GM10248 (cell line): ENCODE measurements at places on chromosomes 13 and 19.

GRCh38 chr19:5091018-5091683, 122.2 kb downstream of the KDM4B start:
- DNase-seq: no peak

- DNase-seq: no peak
These were observed 285.8 kb downstream of the MYO16 start for GRCh38 chr13:108915095-108915633.

DNA sequence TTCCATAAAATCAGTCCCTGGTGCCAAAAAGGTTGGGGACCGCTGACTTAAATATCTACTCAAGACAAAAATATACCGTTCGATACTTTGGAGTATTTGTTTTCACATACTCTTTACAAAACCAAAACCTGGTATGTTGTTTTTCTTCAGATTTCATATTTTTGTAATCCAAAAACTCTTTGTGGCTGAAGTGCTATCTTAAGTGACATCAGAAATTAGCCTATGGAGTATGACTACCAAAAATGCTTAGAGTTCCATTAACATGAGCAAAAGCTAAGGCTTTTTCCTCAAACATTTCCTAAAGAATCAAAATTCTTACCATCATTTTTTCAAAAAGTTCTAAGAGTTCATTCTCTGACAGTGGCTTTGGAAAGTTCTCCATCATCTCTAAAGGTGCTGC, 52.0 kb downstream of the DIAPH3 start:
- no peak for DNase-seq

DNA sequence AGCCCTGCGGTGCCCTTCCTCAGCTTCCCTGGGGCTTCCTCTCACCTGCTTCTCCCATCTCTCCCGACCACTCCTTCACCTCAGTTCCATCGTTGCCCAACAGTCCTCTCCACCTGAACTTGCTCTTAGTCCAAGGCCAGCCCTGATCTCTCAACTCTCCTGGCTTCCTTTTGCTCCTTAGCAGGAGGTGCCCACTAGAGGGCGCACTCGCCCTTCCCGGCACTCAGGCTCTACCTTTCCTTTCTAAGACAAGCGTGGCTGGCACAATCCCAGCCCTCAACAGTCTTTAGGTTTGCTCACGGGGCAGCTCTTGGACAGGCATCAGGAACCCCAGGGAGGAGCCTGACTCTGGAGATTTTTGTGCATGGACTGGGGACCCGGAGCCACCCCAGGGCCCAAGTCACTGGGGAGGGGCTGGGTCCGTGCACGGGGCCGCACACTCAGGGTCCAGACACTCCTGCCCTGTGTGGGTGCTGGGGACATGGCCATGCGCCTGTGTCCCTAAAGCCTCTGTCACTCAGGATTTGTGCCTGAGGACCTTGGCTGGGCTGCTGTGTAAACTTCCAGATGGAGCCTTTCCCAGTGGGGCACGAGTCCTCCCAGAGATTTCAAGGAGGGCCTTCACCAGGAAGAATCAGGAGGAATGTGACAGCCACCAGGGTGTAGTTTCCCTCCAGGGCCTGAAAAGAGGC, 12.1 kb upstream of the CEACAM8 start:
- DNase-seq: peak; percentile 77

GRCh38 chr19:17679526-17680229, 8.5 kb downstream of the UNC13A start:
- DNase-seq: no peak

DNA sequence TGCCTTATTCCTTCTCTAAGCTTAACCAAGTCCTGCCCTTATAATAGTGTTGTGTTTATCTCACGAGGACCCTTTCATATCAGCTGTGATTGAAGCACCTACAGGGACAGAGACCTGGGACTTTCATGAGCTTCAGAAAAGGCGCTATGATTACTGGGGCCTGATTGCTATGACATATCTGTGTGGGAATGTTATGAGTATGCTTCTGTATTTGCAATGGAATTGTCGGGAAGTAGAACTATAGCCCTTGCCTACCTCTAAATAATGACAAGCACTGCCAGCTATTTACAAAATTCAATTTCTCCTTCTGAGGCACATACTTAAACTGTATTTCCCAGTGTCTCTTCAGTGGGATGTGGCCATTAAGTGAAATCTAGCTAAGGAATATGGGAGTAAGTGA, 191.5 kb downstream of the LHFPL6 start:
- no peak for DNase-seq

DNA sequence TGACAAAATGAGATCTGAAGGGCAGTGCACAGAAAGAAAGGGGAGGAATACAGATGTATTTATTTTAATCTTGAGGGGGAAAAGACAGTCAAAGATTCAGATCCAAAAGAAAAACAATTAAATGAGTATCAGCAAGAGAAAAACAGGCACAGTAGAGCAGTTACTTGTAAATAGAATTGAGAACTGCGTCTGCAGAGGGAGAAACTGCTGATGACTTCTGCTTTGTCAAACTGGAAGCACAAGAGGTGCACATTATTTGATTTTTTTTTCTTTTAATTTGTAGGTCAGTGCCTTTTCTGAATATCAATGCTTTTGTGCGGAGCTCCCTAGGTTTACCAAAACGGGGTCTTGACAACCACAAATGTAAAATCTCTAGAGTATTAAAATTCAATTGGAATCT, 37.3 kb downstream of the EFNB2 start:
- no peak for DNase-seq

DNA sequence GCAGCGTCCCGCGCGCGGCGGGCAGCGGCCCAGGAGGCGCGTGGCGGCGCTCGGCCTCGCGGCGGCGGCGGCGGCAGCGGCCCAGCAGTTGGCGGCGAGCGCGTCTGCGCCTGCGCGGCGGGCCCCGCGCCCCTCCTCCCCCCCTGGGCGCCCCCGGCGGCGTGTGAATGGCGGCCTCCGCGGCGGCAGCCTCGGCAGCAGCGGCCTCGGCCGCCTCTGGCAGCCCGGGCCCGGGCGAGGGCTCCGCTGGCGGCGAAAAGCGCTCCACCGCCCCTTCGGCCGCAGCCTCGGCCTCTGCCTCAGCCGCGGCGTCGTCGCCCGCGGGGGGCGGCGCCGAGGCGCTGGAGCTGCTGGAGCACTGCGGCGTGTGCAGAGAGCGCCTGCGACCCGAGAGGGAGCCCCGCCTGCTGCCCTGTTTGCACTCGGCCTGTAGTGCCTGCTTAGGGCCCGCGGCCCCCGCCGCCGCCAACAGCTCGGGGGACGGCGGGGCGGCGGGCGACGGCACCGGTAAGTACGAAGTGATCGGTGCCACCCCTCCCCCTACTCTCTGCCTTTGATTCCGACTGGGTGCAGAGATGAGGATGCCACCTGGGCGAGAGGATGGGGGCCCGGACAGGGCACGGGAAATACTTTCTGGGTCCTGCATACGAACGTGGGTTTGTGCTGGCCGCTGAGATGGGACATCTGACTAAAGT, 874 bp downstream of the TRIM28 start:
- peak; percentile 90 for DNase-seq

GRCh38 chr19:4124638-4125037, 716 bp upstream of the MAP2K2 start:
- DNase-seq: no peak

GRCh38 chr13:112648101-112648500, 41.7 kb upstream of the ATP11A start:
- no peak for DNase-seq

DNA sequence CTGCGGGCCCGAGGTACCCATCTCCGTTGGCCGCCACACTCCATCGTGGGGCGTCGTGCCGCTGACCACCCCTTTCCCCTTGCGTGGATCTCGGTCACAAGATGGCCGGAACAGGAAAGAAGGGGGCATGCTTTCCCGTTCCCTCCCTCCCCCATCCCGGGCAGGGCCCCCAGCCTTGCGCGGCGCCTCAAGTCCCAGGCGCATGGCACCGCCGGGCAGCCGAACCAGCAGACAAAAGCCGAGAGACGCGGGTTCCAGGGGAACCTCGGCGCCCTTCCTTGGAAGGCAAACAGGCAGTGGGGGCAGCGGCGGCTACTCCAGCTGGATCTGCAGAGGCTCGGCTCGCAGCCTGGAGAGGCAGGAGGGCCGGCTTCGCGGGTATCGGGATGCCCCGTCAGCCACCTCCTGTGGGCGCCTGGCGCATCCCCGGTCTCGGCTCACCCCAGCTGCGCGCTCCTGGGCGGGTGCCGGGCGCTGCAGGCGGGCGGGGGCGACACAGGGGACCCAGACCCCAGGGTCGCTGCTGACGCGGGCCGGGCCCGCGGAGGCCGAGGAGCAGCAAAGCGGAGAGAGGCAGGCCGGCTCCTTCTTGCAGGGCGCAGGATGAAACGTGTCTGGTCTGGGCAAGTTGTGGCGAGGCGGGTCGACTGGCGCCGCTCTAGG, 439 bp downstream of the DZIP1 start:
- peak; percentile 23 for DNase-seq

DNA sequence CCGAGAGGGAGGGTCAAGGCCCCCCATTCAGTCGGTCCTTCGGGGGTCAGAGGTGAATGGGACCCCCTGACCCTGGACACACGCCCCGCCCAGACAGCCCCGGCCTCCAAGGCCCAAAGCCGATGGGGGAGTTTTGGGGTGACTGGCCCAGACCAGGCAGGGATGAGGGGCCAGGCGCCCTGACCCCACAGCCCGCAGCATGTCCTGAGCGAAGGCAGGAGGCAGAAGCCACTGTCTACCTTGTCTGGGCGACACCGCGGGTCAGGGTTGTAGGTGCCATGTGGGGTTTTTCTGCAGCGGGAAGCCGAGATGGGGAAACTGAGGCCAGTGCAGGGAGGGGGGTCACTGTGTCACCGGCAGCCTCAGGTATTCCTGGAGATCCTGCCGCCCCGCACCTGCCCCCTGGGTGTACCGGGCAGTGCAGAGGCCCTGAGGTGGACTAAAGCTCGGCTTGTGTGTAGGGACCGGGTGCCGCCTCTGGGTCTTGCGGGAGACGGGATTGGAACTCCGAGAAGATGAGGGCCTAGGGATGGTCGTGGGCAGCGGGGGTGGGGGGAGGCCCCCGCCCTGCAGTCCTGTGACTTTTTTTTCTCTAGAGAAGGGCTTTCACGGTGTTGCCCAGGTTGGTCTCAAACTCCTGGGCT, 8.5 kb downstream of the ARID3A start:
- DNase-seq: no peak

GRCh38 chr19:13056052-13056660, 46.5 kb downstream of the LYL1 start:
- DNase-seq: no peak

DNA sequence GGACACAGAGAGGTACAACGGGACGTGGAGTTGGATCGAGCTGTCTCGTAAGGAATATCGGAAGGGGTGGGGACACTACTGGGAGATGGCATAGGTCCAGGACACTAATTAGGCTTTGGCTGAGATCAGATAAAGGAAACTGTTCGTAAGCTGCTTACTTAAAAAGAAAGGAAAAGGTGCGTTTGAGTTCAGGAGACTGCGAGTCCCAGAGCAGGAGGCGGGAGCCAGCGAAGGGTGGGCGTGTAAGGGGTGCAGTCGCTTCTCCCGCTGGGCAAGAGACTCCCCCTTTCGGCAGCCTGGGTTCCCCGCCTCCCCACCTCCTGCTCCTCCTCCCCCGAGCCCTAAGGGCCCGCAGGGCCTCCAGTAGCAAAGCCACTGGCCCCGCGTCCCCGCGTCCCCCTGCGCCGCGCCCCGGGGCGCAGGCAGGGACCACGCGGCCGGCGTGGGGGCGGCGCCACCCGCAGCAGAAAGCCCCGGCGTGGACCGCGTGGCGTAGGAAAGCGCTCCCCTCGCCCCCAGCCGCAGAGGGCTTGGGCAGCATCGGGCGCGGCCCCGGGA, 547 bp downstream of the ABCC4 start:
- peak; percentile 79 for DNase-seq

DNA sequence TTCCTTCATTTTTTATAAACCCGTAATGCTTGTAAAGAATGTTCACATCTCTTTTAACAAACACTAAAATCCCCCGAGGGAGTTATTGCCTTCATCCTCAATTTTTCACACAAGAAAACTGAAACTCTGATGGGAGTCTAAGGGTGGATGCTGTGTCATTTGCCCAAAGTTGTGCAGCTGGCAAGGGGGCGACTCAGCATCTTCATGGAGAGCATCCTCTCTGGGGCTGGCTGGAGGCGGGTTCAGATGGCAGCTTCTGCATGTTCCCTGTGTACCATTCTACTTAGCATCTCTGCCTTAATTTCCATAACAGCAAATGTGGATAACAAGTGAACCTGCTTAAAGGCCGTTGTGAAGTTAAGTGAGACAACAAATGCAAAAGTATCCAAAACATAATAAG, 256.4 kb downstream of the IRS2 start:
- DNase-seq: no peak

DNA sequence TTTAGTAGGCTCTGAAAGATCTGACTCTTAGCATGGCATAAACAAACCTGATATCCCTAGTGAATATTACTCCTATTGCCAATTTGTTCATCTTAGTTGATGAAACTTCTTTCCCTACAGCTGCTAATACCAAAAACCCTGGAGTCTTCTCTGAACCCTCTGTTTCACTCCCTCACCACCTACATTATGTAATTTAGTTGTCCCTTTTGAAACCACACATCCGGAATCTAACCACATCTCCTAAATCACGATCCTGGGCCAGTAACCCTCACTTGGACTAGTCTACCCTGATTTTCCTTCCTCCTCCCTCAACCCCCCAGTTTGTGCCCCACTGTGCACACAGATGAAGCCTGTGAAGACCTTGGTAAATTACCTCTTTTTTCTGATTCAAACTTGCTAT, 1.2 kb downstream of the ZNF256 start:
- DNase-seq: no peak

DNA sequence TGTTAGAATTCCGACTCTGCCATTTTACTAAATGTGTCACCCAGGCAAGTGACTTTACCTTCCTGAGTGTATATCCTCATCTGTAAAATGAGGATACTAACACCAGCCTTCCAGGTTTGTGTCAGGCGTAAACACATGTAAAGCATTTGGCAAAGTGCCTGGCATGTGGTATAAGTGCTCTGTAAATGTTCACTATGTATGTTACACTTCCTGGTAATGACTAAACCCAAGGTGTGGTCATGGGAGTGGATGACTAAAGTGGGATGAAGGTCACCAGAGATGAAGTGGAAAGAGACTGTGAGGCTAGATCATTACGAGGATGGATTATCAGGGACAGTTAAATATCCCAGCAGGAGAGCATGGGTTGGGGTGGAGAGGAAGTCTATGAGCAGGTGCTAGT, 25.6 kb downstream of the DEDD2 start:
- DNase-seq: no peak

GRCh38 chr13:97329331-97329730, 104.6 kb upstream of the RAP2A start:
- no peak for DNase-seq

DNA sequence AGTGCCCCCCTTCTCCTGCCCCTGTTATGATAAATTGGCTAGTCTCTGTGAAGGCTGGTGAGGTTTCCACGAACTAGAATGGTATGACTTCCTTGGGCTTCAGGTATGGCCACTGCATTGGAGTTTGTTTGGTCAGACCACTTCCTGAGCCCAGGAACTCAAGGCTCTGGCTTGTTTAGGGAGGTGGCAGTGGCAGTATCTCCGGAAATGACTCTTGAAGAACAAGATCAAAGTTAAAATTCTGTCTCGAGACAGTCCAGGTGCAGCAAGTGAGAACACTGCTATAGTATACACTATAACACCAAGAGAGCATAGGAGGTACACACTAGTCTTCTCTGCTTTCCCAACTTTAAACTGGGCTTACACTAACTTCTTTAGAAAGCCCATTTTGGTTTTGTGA, 309.1 kb downstream of the KLF12 start:
- no peak for DNase-seq
